Fibroblast of lung (primary cell): ENCODE measurements at places on chromosomes 2 and 18. TPM values are rescaled to one million over a fixed set of nuclear protein-coding genes. Genes with fewer than 3 reads are reported as not detected.

- DNase-seq = no peak
- H3K36me3 ChIP-seq = no peaks in the 10 kb centered on the region
- no peak overlapping the region for H3K4me3 ChIP-seq
- H3K27ac ChIP-seq = no peak overlapping the region
- no peaks in the 10 kb centered on the region for H3K27me3 ChIP-seq
- no peaks in the 10 kb centered on the region for H3K4me1 ChIP-seq
These were observed 57.3 kb upstream of the SNTG2 start for GRCh38 chr2:893311-893710.

- H3K36me3 ChIP-seq = no peaks in the 10 kb centered on the region
- no peaks in the 10 kb centered on the region for H3K27me3 ChIP-seq
- no peaks in the 10 kb centered on the region for H3K4me1 ChIP-seq
- no peak for DNase-seq
- H3K27ac ChIP-seq = no peak overlapping the region
These were observed 2115.5 kb upstream of the CELF4 start for GRCh38 chr18:39681061-39681460.

DNA sequence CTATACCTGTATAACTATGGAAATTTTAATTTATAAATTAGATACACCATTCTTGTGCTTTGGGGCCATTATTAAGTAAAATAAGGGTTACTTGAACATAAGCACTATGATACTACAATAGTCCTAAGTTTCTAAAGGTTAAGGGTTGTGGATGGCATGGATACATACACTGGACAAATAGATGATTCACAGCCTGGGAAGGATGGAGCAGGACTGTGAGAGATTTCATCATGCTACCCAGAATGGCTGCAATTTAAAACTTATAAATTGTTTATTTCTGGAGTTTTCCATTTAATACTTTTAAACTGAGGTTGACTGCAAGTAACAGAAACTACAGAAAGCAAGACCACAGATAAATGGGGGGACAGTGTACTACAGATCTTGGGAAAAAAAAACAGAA is 295.8 kb upstream of the ZNF804A start:
- H3K4me1 ChIP-seq = no peaks in the 10 kb centered on the region
- H3K36me3 ChIP-seq = no peaks in the 10 kb centered on the region
- H3K4me3 ChIP-seq = no peak overlapping the region

GRCh38 chr2:199433204-199433832 is 24.4 kb downstream of the SATB2 start:
- H3K36me3 ChIP-seq = peaks cover 2% of the 10 kb centered on the region
- H3K4me1 ChIP-seq = no peaks in the 10 kb centered on the region
- no peaks in the 10 kb centered on the region for H3K27me3 ChIP-seq
- no peak overlapping the region for H3K4me3 ChIP-seq
- DNase-seq = no peak

DNA sequence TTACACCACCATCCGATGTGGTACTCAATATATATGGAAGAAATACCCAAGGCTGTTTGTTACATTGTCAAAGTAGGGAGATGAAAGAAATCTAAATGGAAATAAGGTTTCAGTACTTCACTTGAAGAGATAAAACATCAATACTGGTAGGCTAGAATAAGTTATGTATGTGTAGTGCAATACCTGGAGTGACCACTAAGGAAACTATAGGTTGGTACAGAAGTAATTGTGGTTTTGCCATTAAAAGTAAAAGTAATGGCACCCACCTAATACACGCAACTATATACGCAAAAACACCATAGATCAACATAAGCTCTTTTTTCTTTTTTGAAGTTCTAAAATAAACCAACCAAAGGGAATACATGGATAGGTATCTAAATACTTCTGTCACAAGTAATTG is 143.2 kb upstream of the KYNU start:
- no peaks in the 10 kb centered on the region for H3K27me3 ChIP-seq
- H3K27ac ChIP-seq = no peak overlapping the region
- no peaks in the 10 kb centered on the region for H3K36me3 ChIP-seq
- no peak overlapping the region for H3K4me3 ChIP-seq
- no peak for DNase-seq
- no peaks in the 10 kb centered on the region for H3K4me1 ChIP-seq

CD8B gene
- not detected in 2 replicates for total RNA-seq
